Fibroblast of pulmonary artery (primary cell): ENCODE measurements at places on chromosomes 6 and 20.
A peak's percentile ranks its signal among the peaks of the same experiment; 100 is the strongest.

DNA sequence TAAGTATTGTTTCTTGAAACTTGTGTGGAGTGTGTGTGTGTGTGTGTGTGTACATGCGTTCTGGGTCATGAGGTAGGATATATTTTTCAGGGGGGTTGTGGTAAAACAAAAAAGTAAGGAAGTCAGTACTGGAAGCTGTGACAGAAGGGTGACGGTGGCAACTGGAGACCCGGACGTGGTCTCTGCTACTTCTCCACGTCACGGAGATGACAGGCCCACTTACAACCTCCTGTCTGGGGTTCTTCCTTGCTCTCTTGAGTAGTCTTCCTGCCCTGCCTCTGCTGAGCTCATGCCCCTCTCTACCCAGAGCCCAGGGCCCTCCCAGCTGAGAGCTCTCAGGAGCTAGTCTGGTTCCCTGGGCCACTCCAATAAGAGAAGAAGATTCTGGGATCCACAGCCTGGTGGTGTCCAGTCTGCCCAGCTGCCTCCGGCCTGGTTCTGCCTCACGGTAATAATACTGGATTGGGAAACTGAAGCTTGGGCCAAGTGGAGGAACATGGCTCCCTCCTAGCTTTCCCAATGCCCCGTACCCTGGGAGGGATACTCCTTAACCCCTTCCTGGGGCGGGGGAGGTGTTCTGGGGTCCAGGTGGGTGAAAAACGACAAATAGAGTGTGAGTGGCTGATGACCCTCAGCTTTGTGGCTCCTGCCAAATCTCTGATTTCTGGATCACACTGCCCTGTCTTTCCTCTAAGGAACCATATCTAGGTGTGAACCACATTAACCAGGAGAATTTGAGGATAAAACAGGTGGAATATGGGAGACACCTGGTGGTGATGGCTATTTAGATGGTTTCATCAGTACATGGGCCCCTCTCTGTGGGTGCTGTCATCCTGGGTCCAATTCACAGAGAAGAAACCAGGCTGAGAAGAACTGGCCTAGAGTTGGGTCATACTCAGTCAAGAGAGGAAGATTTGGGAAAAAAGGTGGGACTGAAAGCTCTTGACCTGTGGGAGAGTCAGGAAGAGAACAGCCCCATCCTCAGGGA, 27.2 kb downstream of the VEGFA start:
- no peak for DNase-seq

GRCh38 chr6:101114703-101115102, 233.6 kb upstream of the ASCC3 start:
- DNase-seq, result peak; percentile 62

DNA sequence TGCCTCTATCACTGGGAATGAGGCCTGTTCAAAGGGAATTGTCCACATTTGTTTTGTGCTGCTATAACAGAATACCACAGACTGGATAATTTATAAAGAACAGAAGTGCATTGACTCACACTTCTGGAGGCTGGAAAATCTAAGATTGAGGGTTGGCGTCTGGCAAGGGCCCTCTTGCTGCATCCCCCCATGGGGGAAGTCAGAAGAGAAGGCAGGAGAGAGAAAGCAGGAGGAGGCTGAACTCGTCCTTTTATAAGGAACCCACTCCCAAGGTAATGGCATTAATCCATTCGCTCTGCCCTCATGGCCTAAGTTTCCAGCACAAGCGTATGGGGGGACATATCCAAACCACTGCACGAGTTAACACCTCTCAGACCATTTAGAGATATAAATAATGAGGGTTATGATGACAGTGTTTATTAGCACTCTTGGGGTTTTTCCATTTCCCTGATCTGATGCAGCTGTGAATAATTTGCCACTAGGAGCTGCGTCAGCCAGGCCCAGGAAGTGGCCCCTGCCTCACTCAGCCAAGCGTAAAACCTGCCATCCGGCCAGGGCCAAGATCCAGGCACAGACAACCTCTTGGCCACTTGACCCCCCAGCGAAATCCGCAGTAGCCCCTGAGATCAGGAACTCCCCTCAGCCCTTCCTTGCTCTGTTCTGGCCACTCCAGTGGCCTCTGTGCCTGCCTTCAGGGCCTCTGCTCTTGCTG, 14.2 kb upstream of the SLCO4A1 start:
- no peak for DNase-seq

GRCh38 chr6:84197708-84198107, 29.7 kb downstream of the CEP162 start:
- no peak for DNase-seq

GRCh38 chr6:168876956-168877355, 376.7 kb downstream of the THBS2 start:
- no peak for DNase-seq

GRCh38 chr20:17536944-17537444, 5.8 kb upstream of the BFSP1 start:
- DNase-seq, result peak; percentile 87

- no peak for DNase-seq
These were observed 89.4 kb downstream of the PACRG start for GRCh38 chr6:162817196-162817595.

GRCh38 chr20:37525810-37526209, 1.9 kb downstream of the BLCAP start:
- DNase-seq, result no peak

DNA sequence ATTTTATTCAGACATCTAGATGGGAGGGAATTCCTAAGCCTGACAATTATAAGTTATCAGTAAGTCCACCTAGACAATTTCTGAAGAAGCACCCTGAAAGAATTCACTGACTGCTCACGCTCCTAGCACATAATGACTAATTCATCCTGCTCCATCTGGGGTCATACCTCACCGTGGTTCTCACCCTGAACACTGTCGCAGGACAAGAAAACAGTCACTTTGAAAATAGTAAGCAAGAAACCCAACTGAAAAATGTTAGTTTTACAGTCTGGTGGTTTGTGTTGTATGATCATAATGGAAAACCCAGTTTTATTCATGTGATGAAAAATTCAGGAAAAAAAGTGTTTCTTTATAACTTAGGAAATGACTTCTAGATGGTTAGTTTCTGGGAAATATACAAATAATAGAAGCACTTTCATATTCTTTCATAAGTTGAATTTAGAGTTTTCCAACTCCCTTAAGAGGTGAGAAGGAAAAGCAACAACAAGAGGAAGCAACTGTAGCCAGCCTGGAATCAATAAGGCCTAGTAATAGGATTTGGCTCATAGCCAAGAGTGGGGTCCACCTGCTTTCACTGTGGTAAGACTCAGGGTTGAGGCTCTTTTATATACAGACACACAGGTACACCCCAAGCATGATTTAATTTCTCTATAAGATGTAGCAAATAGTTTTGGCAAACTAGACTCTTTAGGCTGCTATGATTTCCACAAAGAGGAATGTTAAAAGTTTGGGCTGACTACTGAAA, 94.1 kb downstream of the HIVEP2 start:
- peak; percentile 42 for DNase-seq

DNA sequence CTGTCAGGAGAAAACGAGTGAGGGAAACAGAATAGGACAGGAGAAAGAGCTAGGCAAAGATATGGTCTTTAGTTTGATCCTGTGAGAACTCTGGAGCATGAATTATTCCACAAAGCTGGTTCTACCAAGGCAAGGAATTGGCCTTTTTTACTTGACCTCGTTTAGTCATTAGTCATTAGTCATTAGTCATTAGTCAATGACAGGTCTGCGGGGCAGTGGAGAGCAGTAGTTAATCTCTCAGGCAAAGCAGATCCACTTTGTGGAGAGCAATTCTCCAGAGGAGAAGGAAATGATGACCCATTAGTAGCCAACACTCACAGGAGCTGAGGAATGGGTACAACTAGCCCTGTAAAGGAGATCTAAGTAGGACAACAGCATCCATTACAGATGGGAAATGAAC, 22.0 kb upstream of the ABCC10 start:
- DNase-seq, result peak; percentile 6

DNA sequence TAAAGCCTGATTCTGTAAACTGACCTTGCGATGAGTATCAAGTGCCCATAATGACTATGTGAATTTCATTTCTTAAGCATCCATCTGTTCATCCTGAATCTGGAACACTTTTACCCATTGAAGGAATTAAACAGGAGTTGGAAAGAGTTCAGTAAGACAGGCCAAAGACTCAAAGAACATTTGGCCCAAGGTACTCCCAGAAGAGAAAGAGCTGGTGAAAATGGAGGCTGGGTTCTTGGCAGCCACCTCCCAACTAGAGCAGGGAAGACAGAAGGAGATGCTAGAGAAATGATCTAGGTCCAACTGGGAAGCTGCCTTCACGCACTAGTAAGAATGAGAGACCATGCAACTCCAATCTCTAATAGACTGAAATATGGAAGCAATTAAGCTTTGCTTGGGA, 290.8 kb upstream of the RNF24 start:
- DNase-seq, result no peak

DNA sequence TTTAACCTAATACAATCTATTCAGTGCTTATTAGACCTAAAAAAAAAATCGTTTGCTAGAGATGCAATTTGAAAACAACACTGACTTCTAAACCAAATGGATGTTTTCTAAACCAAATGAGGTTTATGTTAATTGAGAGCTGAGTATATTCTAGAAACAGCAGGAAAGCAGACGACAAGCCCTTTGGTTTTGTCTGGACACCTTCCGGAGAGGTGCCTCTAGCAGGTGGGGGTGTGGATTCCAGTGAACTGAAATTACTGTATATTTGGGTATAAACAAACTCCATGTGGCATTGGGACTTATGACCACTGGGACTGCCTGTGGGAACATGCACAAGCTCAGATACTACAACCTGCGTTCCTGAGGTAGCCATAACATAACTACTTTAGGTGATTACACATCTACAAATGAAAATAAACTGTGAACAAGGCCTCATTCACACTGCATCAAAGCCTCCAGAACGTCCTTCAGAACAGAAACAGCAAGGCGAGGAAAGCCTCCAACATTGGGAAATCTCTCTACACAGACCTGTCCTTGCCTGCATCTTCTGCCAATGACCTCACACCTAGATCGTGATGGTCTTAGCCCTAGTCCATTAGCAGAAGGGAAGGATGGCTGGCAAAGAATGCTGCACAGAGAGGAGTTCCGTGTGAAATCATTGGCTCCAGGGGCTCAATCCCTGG, 206.8 kb upstream of the FOXQ1 start:
- no peak for DNase-seq

- peak; percentile 5 for DNase-seq
These were observed 194.6 kb downstream of the OTOR start for GRCh38 chr20:16942756-16943155.
